Hematopoietic multipotent progenitor cell treated with erythropoietin and hydrocortisone succinate and interleukin-3 and kit ligand, for 15 days (in vitro differentiated cells): ENCODE measurements at places on chromosomes 7 and 10.
A peak's percentile ranks its signal among the peaks of the same experiment; 100 is the strongest.

- no peak for DNase-seq
Measured at GRCh38 chr10:130486906-130487305, 350.7 kb downstream of the GLRX3 start.

DNA sequence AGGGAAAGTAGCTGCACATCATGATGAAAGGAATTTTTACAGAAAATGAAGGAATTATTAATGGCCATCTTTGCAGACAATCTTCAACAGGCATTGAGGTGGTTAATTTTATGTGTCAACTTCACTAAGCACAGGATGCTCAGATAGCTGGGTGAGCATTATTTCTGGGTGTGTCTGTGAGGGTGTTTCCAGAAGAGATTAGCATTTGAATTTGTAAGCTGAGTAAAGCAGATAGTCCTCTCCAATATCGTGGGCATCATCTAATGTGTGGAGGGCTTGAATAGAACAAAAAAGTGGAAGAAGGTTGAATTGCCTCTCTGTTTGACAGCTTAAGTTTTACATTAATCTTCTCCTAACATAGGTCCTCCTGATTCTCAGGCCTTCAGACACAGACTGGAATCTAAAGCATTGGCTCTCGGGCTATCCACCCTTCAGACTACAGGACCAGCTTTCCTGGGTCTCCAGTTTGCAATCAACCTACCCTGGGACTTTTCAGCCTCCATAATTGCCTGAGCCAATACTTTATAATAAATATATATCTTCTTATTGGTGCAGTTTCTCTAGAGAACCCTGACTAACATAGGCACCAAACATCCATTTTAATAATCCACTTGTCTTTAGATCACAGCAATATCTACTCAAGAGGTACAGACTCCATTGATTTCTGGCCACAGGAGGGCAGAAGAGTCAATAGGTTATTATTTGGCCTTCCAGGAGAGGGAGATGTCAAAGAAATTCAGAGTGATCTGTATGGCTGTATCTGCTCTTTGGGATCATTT lies 10.5 kb upstream of the CRPPA start:
- peak; percentile 12 for DNase-seq

- no peak for DNase-seq
Measured at GRCh38 chr7:101580596-101580995, 48.5 kb downstream of the MYL10 start.

DNA sequence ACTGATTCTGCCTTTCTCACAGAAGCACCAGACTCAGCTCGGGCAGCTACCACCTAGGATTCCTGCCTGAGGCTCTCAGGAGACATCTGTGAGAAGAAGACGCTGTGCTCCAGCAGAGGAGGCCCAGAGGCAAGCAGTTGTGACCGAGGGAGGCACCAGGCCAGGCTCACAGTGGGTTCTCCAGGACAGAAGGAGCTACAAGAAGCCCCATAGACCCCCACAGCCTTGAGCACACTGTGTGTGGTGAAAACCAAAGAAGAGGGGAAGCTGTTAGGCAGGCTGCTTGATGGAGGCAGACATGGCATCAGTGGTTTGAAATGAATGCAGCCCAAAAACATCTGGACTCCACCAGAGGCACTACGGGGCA lies 198.8 kb downstream of the GRID1 start:
- DNase-seq: no peak

GRCh38 chr10:24900888-24901685 lies 51.3 kb downstream of the PRTFDC1 start:
- DNase-seq: no peak

DNA sequence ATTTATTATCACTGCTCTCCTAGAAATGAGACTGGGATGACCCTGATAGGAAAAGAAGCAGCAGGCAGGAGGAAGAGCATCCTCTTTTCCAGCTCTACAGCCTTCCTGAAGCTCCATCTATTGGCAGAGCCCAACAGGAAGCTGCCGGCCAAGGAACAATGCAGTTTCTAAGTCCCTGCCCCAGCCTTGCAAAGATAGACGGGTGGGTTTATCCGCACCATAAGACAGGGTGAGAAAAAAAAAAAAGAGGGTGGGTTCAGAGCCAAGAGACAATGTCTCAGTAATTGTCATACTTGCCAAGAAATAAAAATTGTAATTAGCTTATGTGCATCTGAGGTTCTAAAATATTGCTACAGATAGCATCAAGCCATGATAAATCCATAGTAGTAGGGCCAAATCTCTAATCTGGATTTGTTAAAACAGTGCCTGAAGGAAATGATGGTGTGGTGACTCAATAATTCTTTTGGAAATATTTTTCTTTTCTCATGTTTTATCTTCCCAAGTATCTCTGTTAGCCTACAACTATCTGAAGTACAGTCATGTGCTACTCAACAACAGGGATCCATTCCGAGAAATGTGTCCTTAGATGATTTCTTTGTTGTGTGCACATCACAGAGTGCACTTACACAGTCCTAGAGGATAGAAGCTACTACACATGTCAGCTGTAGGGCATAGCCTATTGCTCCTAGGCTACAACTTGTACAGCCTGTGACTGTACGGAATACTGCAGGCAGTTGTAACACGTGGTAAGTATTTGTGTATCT lies 242.9 kb upstream of the CXCL12 start:
- no peak for DNase-seq

DNA sequence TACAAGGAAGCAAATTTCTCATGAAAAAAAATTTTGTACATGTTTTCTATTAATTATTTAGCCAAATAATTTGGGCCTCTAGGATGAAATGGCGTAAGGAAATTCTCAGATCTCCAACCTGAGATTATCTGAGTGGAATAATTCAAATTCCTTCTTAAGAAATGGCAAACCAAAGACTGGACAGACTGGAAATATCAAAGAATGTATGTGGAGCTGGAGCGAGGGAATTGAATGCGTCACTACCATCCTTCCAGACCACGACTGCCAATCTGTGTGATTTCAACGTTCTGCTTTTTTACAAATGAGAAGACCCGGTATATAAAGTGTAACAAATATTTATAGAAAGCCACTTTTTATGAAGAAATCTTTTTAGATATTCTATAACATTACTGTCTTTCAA lies 12.4 kb upstream of the BLNK start:
- DNase-seq: no peak

- DNase-seq: no peak
Measured at GRCh38 chr10:11125004-11125403, 107.3 kb downstream of the CELF2 start.

- DNase-seq: no peak
Measured at GRCh38 chr10:52752801-52753445, 19.7 kb downstream of the MBL2 start.

DNA sequence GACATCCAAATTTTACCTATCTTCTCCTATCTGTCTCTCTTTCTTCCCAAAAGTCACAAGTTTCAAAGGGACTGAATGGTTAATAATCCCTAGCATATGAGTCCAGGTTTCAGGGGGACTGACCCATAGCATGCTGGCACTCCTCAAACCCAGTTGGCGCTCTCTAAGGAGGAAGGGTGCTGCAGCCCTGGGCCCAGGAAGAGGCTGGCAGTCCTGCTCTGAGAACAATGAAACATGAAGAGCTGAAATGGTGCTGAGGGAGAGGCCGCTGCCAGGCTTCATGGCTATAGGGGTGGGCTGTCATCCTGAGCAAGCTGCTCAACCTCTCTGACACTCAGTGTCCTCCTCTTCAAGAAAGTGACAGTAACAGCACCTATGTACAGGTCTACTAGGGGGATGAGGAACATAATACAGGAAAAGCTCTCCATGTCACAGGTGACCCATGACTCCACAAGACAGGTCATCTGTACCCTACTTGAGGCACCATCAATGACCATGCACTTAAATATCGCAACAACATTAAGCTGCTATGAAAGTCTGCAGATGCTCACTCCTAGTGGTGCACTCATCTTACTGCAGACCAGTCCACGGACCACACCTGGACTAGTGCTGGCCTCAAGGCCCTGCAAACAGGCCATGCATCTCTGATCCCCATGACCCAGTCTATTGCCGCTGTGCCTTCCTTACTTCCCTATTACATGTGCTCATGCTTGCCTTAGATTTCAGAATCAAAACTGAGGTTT lies 17.0 kb downstream of the COBL start:
- no peak for DNase-seq

GRCh38 chr7:2164646-2165045 lies 68.1 kb downstream of the MAD1L1 start:
- DNase-seq: no peak

DNA sequence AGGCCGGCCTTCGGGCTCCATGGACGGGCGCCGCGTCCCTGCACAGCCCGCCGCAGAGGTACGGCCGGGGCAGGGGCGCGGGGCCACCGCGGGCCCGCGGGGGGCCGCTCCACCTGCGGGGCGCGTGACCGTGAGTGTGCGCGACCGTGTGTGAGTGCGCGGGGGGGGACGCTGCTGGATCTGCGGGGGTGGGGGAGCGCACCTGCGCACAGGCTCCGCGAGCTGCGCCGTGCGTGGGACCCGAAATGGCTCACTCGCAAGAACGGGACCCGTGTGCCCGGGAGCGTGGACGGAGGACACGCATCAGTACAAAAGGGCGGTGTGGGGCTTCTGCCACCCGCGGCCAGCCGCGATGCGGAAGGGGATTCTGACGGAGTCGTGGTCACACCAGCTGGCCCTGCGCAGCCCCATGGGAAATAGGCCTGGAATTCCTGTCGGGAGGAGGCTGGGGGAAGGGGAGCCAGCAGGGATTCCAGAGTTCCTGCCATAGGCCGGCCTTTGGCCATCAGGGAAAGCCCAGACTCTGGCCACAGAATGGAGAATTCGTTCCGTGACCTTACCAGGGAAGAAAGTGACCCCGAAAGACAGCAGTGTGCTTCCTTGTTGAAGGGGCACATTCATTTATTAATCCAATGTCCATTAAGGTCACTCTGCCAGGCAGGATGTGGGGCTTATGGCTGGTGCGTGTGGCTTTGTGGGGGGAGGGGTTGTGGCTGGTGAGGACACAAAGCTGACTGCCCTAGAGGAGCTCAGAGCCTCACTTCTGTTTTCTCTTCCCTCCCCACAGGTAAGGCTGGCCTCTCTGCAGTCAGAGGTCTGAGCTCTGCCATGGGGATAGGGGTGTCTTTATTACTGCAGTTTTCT lies 494 bp downstream of the REPIN1 start:
- peak; percentile 35 for DNase-seq

- no peak for DNase-seq
Measured at GRCh38 chr7:47506382-47507339, 75.2 kb downstream of the TNS3 start.

DNA sequence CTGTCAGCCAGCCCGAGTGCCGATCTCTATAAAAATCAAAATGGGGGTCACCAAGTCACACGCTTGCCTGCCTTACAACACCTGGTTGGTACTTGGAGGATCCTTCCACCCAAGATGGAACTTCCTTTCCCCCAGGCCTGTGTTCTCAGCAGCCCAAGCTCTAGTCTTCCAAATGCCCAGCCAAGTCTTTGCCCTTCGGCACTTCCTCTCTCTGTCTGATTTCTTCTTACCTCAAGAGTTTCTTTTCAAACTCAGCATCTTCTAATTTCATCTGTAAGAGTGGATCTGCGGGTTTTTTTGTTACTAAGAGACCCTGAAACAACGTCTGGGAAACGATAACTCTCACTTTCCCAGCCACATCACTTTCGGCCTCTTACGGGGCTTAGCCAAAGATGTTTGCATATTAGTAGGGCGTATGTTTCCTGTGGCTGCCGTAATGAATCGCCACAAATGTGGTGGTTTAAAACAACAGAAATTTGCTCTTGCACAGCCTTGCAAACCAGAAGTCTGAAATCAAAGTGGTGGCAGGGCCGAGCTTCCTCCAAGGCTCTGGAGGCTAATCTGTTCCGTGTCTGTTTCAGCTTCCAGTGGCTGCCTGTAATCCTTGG lies 219.9 kb downstream of the TCF7L2 start:
- no peak for DNase-seq

DNA sequence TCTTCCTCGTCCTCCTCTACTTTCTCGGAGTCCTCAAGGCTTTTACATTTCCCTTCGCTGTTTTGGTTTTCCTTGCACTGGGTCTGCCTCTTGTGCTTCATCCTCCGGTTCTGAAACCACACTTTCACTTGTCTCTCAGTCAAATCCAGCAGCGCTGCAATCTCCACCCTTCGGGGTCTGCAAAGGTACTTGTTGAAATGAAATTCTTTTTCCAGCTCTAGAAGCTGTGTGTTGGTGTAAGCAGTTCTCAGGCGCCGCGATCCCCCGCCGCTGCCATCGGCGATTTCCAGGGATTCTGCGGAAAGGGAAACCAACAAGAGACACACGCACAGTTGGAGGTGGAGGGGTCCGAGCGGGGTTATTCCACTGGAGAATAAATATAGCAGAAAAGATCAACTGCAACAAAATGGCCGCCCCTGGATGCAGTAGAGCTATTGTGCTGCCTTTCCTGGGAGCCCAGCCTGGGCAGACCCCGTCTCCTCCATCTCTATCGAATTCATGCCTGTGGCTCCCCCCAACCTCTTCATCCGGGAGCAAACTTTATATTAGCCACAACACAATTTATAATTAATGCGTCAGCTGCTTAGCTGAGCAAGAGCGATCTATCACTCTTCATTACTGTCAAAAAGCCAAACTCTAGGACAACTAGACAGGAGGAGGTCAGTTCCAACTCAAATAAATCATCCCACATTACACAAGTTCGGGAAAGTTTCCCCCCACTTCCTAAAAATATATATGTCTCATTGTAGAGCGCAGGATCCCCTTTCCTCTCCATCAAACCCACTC lies 1.1 kb downstream of the HOXA2 start:
- no peak for DNase-seq

GRCh38 chr7:30466266-30466665 lies 12.3 kb downstream of the NOD1 start:
- no peak for DNase-seq

DNA sequence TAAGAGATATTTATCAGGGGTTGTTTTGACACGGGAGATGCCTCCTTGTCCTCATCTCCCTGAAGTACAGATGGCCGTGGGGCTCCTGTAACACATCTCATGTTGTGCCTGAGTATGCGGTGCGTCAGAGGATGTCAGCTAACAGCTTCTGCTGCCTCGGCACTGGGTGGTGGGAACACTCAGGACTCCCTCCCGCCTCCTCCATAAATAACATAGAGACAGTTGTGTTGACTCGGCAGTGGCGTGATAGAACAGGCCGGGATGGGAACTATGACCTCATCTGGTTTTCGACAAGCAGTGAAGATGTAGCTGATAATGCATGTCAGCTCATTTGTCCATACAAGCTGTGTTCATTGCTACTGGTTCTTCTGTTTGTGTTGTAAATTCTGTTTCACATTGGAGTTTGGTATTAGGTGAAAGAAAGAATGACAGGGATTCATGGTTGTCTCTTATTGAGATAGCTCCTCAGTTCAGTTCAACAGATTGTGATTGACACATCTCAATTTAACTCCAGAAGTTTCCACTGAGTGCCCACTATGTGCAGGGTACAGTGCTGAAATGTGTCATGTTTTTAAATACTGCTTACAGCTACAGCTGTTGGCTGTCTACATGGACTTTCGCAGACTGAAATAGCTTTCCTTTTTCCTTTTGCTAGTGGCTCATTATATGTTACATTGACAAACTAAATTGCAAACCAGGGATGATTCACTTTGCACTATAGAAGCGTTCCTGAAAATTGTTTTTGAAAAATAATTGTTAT lies 87.4 kb downstream of the CHN2 start:
- no peak for DNase-seq

- no peak for DNase-seq
Measured at GRCh38 chr10:79335094-79335469, 12.2 kb upstream of the PPIF start.

GRCh38 chr7:114864278-114864677 lies 57.6 kb upstream of the MDFIC start:
- DNase-seq: no peak
